Stimulated activated CD4-positive, alpha-beta T cell treated with anti-CD3 and anti-CD28 coated beads, Interleukin-2, amount 100 ng/mL, for 48 hours (primary cell): ENCODE measurements at places on chromosomes 7 and 10.
A peak's percentile ranks its signal among the peaks of the same experiment; 100 is the strongest.

- DNase-seq: no peak
Measured at GRCh38 chr10:50622706-50623662, 772 bp downstream of the SGMS1 start.

GRCh38 chr10:37947526-37947925 is 28.9 kb downstream of the ZNF25 start:
- no peak for DNase-seq

DNA sequence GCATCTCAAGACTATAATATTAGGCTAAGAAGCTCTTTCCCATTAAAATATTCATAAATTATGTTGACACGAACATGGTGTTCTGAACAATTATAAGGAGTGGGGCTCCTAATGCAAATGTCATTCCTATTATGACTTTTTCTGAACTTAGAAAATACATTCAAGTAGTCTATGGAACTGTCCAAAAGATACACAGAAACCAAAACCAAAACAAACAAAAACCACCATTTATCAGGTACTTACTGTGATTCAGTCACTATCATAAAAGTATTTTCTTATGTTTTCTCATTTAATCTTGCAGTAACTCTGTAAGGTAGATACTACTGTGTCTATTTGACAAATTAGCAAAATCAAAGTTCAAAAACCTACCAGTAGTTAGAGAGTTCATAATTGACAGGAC is 406.8 kb downstream of the GFRA1 start:
- DNase-seq: no peak

DNA sequence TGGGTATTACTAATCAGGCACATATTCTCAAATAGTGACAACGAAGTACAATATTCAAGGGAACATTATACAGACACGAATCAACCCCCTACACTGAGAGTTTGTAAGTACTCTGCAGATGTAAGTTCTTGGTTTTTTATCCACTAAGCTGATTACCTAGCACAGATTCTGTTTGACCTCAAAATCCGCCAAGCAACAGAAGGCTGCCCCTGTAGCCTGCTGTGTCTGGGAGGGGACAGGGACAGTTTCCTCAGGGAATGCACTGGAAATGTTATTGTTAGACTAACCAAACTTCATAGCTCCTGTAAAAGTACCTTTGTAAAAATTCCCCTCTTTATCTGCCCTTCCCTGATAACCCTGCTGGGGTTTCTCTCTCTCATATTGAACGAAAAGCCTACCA is 45.2 kb upstream of the ZRANB1 start:
- no peak for DNase-seq

GRCh38 chr7:21749378-21749777 is 196.3 kb downstream of the CDCA7L start:
- DNase-seq: no peak

- no peak for DNase-seq
Measured at GRCh38 chr7:158505683-158506082, 81.9 kb downstream of the PTPRN2 start.

DNA sequence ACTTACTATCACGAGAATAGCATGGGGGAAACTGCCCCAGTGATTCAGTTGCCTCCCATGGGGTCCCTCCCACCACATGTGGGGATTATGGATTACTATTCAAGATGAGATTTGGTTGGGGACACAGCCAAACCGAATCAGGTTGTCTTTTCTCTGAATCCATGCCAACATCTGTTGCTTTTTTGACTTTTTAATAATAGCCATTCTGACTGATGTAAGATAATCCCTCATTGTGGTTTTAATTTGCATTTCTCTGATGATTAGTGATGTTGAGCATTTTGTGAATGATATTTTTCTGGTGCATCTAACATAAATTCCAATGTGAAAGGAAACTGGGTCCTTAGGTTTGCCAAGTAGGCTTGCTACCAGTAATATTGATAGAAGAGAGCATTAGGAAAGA is 69.0 kb upstream of the ARHGAP21 start:
- no peak for DNase-seq

- peak; percentile 41 for DNase-seq
Measured at GRCh38 chr7:128869138-128869943, 6.7 kb downstream of the ATP6V1F start.

DNA sequence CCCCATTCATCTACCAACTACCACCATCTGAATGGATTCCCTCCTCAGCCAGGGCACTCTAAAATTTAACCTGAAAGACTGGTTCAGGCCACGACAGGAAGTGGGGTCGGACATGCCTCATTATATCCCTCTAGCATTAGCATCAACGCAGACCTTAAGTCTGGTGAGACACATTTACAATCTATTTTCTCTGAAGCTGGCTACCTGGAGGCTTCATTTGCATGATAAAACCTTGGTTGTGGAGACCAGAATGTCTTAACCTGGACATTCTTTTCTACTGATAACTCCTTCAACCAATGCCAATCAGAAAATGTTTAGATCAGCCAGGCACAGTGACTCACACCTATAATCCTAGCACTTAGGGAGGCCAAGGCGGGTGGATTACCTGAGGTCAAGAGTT is 42.3 kb downstream of the SVOPL start:
- no peak for DNase-seq

DNA sequence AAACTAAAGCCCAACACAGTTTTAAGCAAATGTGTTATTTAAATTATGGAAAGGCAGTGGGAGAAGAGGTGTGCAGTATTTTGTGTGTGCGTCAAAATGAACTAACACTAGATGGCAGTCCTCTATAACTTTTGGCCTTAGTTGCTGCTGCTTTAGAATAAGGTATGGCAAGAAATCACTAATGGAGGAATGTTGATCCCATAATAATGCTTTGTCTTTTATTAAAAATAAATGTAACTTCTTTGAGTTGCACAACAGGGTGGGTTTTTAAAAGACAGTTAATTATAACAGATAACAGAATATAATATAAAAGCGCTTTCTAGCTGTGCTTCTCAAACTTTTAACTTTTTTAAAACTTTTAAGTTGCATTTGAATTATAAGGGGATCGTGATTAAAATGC is 56.4 kb downstream of the BBS9 start:
- DNase-seq: no peak

- DNase-seq: no peak
Measured at GRCh38 chr7:143259765-143260164, 3.5 kb upstream of the GSTK1 start.

DNA sequence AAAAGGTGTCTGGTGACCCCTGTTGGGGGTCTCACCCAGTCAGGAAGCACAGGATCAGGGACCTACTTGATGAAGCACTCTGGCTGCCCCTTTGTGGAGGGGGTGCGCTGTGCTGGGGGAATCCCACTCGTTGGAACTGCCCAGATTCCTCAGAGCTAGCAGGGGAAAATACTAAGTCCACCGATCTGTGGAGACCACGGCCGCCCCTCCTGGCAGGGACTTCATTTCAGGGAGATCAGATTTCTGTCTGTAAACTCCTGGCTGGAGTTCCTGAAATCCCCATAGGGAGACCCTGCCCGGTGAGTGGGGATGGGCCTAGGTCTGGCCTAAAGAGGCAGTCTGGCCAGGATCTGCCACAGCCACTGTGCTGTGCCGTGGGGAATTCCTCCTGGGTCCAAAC is 79.3 kb upstream of the ADCY1 start:
- DNase-seq: no peak

DNA sequence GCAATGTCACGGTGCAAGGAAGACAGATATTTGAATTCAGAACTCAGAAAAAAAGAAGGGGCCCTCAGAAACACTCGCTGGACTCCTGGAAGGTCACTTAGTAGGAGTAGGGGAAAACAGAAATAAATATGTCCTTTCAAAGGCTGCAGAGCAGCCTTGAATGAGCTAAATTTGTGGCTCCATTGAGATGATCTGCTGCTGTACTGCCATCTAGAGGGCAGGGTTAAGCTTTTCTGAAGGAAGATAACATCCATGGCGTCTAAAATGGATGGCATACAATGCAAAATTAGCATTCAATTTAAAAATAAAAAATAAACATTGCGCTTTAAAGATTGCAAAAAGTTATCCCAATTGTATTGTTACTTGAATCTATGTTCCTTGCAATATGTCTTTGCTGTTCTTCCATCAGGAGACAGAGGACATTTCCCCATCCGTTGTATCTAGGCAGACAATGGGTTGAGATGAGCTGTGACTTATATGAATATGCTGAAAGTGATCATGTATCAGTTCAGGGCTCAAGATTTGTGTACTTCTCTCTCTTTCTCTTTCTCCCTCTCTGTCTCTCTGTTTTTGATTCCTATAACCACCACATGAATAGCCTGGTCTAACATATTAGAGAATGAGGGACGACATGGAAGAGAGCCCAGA is 642.2 kb downstream of the SH2D4B start:
- DNase-seq: no peak

- no peak for DNase-seq
Measured at GRCh38 chr10:24277771-24278170, 68.8 kb downstream of the KIAA1217 start.

DNA sequence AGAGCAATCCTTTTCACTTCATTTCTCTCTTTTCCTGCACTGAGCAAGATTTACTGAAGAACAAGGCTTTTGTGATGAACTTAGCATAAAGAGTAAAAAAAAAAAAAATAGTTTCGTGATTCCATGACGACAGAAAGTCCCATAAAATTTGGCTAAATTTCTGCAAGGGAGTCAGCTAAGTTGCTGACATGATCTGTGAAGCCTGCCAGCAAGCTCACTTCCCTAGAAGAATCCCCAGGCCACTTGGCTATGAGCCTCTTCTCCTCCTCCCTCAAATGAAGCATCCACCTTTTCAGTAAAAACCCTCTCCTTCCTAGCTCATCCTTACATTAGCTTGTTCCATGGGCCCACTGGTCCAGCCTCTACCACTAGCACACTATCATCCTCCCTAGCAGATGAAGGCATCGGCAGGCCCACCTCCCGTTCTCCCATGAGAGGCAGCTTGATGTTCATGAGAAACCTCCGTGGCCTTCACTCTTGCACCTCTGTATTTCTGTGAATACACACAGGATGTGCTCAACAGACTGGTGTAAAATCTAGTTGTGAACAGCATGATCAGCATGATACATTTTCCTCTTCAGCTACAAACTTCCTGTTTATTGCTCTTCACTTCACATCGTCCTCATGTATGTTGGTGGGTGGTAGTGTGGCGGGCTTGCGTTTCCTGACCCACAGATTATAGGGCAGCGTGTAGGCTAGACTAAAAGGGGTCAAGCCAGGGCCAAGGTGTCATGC is 30.9 kb downstream of the GIMAP8 start:
- no peak for DNase-seq

GRCh38 chr10:9097206-9097990 is 1042.9 kb downstream of the GATA3 start:
- no peak for DNase-seq

DNA sequence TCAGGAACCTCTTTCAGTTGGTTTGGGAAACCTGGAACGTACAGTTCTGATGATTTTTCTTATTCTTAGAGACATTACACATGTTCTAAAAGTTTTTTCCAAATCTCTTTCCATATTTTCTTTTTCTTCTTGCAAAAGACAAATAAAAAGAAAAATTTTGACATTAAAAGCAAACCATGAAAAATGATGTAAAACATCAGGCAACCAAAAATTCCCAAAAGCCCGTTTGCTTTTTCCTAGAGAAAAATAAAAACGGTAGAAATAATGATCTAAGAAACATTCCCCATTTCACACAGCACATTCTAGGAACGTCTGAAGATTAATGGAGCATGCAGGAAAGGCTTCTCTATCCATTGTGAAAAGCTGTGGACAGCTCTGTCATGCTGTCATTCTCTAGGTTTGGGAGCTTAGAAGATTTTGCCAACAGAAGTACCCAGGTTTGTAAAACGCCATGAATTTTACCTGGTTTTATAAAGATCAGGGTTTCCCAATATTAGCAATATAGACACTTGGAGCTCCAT is 11.2 kb upstream of the PRTFDC1 start:
- DNase-seq: no peak

DNA sequence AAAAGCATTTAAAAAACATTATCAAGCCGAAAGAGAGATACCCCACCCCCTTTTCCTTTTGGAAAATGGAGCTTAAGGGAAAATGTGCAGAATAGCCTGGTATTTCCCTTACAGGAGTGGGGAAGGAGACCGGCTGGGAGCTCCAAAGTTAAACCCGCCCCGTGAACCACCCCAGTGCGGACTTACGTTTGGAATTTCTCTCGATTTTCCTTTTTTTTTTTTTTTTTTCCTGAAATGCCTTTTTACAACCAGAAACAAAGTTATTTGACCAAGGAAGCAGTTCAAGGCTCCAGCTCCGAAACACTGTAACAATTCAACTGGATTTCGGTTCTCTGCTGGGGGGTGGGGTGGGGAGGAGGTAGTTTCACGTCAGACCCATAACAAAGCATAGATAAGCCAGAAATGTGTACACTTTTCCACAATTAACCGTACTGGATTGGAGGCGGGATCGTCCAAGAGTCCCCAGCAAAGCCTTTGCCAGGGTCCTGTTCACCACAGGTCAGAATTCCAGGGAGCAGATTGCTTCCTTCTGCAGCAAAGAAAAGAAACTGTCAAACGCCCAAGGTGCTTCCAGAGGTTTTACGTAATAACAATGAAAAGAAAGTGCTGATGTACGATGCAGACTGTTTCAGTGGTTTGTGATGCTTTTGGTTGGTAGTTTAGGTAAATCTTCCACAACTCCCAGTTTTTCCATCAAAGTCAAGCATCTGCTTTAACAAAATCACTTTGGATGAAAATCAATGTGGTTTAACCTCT is 6.7 kb downstream of the SKIDA1 start:
- no peak for DNase-seq

- DNase-seq: no peak
Measured at GRCh38 chr7:13627455-13627854, 362.0 kb downstream of the ETV1 start.

DNA sequence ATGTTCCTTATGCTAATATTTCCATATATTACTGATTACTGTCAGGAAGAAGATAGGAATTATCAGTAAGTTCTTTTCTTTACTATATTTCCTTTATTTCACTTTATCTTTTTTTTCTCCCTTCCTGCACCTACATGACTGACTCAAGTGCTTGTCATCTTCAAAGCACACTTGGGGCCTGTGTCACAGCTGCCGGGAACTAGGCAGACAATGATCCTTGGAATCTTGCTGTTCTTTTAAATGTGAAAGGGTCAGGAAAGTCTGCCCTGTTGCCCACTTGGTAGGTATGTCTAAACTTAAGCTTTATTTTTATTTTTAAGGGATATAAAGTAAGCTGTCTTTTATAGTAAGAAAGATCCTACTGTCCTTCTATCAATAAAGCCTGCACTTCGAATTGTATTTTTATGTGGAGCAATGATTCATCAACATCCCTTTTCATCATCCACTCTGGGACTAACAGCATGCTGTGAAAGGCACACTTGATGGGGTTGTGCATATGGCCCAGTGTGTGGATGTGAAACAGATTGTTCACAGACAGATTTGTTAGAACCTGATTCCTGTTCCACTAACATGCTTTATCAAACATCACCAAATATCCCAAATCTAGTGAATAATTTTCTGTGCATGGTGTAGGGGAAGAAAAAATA is 556.9 kb downstream of the DNAJB9 start:
- DNase-seq: no peak

- DNase-seq: no peak
Measured at GRCh38 chr10:1737222-1738061, at the start of gene ADARB2. Gene ADARB2, minus strand, starts transcription at chr10:1737525.

- DNase-seq: no peak
Measured at GRCh38 chr7:135519233-135519688, 9.4 kb upstream of the CNOT4 start.

DNA sequence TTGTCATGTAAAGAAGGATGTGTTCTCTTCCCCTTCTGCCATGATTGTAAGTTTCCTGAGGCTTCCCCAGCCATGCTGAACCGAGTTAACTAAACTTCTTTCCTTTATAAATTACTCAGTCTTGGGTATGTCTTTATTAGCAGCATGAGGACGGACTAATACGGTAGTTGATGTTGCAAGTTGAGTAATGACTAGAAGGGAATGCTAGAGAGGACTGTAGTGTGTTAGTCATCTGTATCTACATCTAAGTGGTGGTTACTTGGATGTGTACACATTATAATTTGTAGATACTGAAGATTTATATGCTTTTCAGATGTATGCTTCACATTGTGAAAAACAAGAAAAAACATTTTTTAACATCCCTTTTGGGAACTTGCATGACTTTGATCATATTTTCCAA is 244.6 kb downstream of the POLR1F start:
- DNase-seq: no peak
